ENCODE measurements at places on chromosomes 16 and 17.

- DNase-seq = no peak
Measured at GRCh38 chr16:85777583-85778310, 21.6 kb downstream of the EMC8 start.

DNA sequence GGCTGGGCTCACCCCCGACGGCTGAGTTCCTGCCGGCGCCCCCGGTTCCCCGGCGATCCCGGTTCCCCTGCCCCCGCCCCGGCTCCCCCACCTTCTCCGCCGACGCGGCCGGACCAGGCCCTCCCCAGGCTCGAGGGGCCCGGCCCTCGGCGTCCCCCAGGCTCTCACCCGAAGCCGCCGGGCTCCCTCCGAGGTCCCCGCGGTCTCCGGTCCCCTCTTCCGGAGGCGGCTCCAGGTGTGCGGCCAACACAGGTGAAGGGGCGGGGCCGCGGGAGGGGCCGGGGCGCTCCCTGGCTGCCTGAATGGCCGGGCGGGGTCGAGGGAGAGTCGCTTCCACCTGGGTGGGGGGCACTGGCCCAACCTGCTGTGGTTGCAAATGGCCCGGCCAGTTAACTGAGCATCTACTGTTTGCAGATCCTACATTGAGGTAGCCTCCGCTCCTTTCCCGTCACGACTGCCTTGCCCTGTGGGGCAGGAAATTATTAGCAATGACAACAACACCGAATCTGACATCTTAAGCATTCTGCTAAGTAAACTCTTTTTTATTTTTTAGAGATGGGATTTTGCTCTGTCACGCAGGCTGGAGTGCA lies at the start of gene BICDL2:
TSS of gene BICDL2 (minus strand) at position 219 of the 590 bp plus-strand sequence. CDS start 1,448 bp downstream, outside the sequence.
- DNase-seq = no peak

- DNase-seq = peak; percentile 31
Measured at GRCh38 chr17:18248300-18248731, 10.2 kb downstream of the FLII start.

- peak; percentile 63 for DNase-seq
Measured at GRCh38 chr17:77451894-77452852, 311.4 kb downstream of the SEC14L1 start.

- no peak for DNase-seq
Measured at GRCh38 chr16:50496990-50497389, 51.2 kb upstream of the NKD1 start.

DNA sequence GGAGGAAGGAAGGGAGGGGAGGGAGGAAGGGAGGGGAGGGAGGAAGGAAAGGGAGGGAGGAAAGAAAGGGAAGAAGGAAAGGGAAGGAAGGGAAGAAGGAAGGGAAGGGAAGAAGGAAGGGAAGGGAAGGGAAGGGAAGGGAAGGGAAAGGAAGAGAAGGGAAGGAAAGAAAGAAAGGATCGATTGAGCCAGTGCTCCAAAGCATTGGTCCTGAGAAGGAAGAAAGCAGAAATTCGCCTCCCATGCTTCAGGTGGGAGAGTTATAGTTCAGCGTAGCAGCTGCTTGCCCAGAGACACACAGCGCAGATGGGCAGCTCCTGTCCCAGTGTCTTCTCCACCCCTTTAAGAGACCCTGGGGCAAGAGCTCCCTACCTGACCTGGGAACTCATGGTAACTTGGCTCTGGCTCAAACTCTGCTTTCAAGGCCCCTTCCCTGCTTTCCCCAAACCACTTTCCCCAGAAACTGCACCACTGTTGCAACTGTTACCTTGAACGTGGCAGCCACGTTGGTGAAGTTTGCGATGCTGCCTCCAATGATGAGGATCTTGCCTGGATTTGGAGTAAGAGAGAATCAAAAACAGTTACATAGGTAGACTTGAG lies 14.4 kb downstream of the ACLY start:
- DNase-seq = no peak

- no peak for DNase-seq
Measured at GRCh38 chr16:77885571-77886295, 97.4 kb downstream of the VAT1L start.

- DNase-seq = no peak
Measured at GRCh38 chr17:61393550-61393903, 6.1 kb upstream of the TBX2 start.

DNA sequence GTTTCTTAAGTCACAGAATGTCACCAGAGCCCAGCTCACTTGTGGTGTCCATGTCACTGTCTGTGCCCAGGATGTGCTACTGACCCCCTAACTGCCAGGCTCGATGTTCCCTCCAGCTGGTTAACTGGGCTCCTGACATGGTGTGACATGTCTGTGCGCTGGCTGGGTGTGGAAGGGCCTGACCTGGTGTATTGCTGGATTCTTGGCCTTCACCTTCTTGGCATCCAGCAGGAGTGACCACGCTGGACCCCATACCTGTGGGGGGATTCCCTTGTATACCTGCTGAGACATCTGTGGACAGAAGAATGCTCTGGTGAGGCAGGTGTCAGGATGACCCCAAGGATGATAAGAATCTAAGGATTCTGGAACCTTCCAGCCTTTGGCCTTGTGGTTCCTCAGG lies 1690.1 kb downstream of the TP53TG3F start:
- DNase-seq = no peak

- no peak for DNase-seq
Measured at GRCh38 chr17:48062273-48062672, 14.1 kb downstream of the NFE2L1 start.

- no peak for DNase-seq
Measured at GRCh38 chr16:22671301-22672076, 142.5 kb upstream of the HS3ST2 start.

- no peak for DNase-seq
Measured at GRCh38 chr16:56779906-56780305, 50.0 kb downstream of the NUP93 start.

DNA sequence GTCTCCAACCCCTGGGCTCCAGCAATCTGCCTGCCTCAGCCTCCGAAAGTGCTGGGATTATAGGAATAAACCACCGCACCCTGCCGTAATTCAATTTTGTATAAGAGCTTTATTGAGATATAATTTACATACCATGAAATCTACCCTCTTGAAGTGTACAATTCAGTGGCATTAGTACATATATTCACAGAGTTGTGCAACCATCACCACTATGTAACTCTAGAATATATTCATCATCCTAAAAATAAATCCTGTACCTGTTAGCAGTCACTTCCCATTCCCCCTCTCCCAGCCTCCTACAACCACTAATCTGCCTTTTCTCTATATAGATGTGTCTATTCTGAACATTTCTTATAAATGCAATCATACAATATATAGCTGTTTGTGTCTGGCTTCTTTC lies 26.1 kb downstream of the TOM1L2 start:
- no peak for DNase-seq

DNA sequence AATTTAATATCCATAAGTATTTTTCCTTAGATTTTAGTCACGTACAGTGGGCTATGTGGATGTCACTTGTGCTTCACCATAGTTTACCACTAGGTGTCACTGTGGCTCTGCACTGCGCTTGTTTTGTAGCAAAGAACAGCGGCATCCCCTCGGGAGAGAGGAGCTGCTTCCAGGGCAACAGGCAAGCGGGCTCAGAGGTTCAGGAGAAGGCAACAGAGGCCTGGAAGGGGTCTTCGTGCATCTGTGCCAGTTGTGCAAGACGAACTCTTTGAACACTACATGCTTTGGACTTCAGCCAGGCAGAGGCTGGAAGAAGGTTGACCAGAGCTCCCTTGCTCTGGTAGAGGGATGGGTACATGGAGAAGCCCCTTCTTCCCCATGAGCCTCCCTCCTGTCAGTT lies 20.6 kb downstream of the CYB561 start:
- peak; percentile 33 for DNase-seq

DNA sequence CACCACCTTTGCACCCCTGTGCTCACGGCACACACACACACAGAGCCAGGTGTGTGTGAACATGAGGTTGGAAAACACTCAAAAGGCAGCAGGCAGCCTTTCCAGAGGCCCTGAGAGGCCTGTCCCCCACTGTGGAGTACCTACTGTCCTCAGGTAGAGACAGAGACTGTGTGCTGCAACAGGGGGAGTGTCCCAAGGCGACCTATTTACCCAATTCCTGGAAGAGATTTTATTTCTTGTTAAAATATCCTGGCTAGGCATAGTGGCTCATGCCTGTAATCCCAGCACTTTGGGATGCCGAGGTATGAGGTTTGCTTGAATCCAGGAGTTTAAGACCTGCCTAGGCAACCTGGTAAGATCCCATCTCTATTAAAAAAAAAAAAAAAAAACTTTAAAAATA lies 108.5 kb downstream of the COPRS start:
- no peak for DNase-seq

All from amniotic stem cell (primary cell).